Stimulated activated CD4-positive, alpha-beta T cell treated with anti-CD3 and anti-CD28 coated beads, TNF-alpha, amount 100 ng/mL, for 4 hours (primary cell): ENCODE measurements at places on chromosomes 12 and 14.

- DNase-seq = no peak
These were observed 117.2 kb upstream of the ATP2B1 start for GRCh38 chr12:89825591-89826449.

DNA sequence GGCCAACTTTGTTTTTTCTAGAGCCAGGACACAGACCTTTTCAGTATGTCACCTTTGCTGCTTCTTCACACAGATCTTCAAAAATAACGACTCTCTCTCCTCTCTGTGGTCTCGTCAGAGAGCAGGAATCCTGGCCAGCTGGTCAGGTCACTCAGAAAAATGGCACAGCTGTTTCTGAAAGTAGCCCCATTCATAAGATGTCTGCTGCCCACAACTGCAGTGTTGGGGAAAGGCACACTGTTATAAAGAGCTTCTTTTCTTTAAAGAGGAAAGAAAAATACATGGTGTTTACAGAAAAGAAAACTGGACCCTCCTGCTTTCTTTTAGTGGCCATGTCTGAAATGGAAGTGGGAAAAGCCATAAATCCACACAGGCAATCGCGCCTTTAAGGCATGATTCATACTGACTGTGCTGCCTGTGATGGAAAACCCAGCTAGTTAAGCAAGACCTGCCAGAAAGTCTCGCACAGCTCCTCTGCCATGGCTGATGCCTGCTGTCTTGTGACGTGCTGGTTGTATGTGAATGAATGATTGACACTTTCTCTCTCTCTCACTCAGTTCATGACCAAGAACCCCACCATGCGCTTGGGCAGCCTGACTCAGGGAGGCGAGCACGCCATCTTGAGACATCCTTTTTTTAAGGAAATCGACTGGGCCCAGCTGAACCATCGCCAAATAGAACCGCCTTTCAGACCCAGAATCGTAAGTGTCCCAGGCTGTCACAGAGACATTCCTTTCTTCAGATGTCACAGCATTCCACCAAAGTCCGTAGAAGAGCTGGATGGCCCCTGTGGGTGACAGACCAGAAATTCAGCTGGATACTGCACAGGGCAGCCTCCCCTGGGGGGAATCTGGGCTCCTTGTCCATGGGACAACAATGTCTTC lies 147.9 kb upstream of the HIF1A start:
- DNase-seq = no peak

GRCh38 chr14:38171197-38171596 lies 36.5 kb upstream of the SSTR1 start:
- DNase-seq = no peak

- DNase-seq = no peak
These were observed 79.6 kb downstream of the OTX2 start for GRCh38 chr14:56730538-56731145.

DNA sequence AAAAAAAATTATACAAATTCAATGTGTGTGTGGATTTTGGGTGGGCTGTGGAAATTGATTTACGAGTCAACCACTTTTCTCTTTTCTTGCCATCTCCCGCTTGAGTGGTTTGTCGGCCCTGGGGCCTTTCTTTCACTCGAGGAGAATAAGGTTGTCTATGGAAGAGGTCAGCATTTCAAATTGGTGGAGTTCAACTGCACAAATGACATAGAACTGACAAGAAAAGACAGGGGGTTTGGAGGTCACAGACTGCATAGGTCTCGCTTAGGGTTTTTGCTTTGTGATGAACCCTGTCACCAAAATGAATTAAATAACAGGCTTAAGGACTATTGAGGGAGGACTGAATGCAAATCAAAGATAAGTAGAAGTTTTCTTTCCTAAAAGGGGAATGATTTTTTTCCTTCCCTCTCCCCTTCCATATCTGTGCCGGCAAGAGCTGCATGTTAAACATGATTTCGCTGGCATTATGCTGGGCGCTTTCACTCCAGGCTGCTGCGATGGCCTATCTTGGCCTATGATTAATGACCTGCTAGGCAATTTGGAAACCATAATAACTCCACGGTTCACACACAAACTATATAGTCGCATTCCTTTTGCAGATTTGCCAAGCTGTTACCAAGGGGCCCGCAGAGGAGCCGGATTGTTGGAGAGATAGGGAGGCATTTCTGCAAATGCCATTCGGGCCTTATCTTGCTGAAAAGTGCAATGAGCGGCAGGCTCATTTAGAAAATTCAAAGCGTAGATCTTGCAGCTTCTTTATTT lies 20.7 kb downstream of the ASCL1 start:
- no peak for DNase-seq

- DNase-seq = no peak
These were observed 66.6 kb downstream of the DAAM1 start for GRCh38 chr14:59254911-59255545.
